A549 treated with GW870086 at 1 μM for 4 hours (cell line): ENCODE measurements at places on chromosomes 6 and 20. TPM values are rescaled to one million over a fixed set of nuclear protein-coding genes. Genes with fewer than 3 reads are reported as not detected.

The FAM110A gene
- 6.9 to 10.9 TPM (median 10.1 TPM) in 5 replicates for total RNA-seq

The SYCP2L gene
- 2.0 to 3.3 TPM (median 2.4 TPM) in 5 replicates for total RNA-seq

The SPDEF gene
- total RNA-seq, result 1.2 to 2.1 TPM (median 1.9 TPM) in 5 replicates

The IL17A gene
- not detected in 5 replicates for total RNA-seq

The AKAP7 gene
- 2.2 to 3.4 TPM (median 2.6 TPM) in 5 replicates for total RNA-seq

The COL9A3 gene
- total RNA-seq, result 0.33 to 0.73 TPM (median 0.55 TPM) in 5 replicates
